G401 (cell line): ENCODE measurements at places on chromosomes 13 and 19. TPM values are rescaled to one million over a fixed set of nuclear protein-coding genes. Genes with fewer than 3 reads are reported as not detected.
A peak's percentile ranks its signal among the peaks of the same experiment; 100 is the strongest.

DNA sequence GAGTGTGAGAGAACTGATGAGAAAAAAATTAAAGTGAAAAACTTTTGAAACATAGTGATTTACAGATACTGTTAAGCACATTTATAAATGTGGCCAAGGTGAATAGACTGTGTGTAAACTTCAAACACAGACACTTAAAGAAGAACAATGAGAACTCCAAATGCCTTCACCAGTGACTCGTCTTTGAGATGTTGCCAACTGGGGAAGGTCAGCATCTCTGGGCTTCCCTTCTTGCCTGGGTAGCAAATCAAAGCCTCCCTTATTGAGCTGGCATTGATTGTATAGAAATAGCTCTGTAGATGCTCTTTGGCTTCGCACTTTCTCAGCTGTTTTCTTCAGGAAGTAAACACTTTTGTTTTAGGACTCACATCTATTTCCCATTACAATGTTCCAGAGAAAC lies 177.3 kb upstream of the SGCG start:
- no peak for DNase-seq

GRCh38 chr19:38739440-38740256 lies 4.6 kb downstream of the CAPN12 start:
- DNase-seq, result no peak

DNA sequence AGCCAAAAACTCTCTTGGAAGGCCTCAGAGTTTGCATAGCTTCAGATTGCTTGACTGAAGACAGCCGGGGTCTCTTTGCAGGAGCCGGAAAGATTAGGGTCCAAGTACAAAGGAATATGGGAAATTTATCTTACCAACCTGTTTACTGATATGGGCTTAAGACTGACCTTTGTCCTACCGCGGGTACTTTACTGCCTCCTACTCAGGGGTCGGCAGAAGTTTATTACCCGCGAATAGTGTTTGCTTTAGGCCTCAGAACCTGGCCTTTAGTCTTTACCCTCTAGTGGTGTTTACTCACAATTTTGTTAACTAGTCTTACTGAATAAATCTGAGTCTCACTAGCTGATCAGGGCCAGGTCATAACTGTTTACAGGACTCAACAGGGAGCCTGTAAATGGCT lies 765.4 kb upstream of the SPRY2 start:
- no peak for DNase-seq

- no peak for DNase-seq
Measured at GRCh38 chr13:24675806-24676570, 4.2 kb upstream of the ATP12A start.

- no peak for DNase-seq
Measured at GRCh38 chr19:6743066-6743465, 3.6 kb downstream of the TRIP10 start.

DNA sequence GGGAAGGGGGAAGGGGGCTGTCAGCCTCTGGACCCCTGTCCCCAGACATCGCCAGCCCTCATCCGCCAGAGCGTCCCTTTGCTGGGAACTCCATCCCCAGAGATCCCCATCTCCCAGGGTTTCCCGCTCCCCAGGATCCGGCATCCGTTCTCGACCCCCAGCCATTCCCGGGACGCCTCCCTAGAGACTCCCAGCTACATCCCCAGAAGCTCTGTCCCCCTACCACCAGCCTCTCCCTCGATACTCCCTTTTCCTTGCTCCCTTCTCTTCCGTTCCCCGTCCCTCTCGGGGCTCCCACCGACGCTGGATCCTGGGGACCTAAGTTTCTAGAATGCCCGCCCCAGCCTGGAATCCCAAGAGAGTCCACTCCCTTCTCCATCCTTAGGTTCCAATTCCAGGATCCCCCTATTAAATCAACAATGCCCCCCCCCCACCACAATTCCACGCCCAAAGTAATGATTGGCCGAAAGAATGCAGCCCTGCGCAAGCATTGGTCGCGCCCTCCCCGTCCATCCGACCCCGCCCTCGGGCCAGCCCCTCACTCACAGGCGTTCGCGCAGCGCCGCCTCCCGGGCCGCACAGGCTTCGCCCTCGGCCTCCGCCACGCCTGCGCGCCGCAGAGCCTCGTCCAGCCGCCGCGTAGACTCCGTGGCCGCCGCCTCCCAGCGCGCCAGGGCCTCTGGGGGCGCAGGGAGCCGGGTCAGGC lies 3.2 kb downstream of the CCDC194 start:
- DNase-seq, result peak; percentile 61

- DNase-seq, result no peak
Measured at GRCh38 chr19:8132858-8133458, 16.4 kb downstream of the FBN3 start.

GRCh38 chr19:18393836-18394235 lies 3.6 kb downstream of the LRRC25 start:
- DNase-seq, result no peak

GRCh38 chr19:16591803-16592556 lies 19.8 kb upstream of the SLC35E1 start:
- DNase-seq, result no peak

GRCh38 chr19:4728871-4729270 lies 5.2 kb upstream of the DPP9 start:
- no peak for DNase-seq

DNA sequence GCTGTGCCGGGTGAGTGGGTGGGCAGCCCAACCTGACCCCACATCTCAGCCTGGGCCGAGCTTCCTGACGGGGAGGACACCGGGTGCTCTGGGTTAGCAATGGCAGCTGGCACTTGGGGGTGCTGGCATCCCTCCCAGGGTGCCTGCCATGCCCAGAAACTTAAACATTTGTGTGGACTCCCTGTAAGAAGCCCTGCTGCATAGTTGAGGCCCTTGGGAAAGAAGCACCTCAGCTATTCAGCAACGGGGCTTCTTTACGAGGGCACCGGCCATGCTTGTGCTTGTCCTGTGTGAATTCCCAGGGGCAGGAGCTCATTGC lies 33.8 kb upstream of the MEDAG start:
- DNase-seq, result peak; percentile 21

GRCh38 chr13:99992949-99993351 lies 11.4 kb downstream of the ZIC2 start:
- peak; percentile 30 for DNase-seq

LRRC4B gene
- total RNA-seq, result 16.5 and 19.2 TPM in 2 replicates

KLK3 gene
- total RNA-seq, result not detected in 2 replicates

PTGIR gene
- 1.7 and 16.2 TPM in 2 replicates for total RNA-seq
